ENCODE measurements at places on chromosomes 2 and 18.

- no peak for DNase-seq
Observed at GRCh38 chr2:177161741-177162460, 50.7 kb upstream of the HNRNPA3 start.

GRCh38 chr2:130766037-130766436 is 10.7 kb downstream of the AMER3 start:
- DNase-seq = no peak

DNA sequence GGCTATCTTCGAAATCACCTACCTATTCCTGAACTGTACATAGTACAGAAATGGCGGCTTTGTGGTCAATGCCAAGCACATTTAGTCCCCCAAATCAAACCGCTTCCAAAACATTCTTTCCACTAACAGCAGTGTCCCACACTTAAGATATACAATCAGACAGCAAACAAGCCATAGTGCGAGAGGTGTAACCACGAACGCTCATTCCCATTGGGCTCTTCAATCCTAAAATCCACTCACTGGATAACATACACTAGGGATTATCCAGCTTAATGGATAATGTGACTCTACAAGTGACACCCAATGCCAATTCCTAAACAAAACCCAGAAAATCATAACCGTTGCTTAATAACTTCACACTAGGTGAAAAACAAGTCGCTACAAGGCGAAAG is 2.0 kb downstream of the XPO1 start:
- no peak for DNase-seq

DNA sequence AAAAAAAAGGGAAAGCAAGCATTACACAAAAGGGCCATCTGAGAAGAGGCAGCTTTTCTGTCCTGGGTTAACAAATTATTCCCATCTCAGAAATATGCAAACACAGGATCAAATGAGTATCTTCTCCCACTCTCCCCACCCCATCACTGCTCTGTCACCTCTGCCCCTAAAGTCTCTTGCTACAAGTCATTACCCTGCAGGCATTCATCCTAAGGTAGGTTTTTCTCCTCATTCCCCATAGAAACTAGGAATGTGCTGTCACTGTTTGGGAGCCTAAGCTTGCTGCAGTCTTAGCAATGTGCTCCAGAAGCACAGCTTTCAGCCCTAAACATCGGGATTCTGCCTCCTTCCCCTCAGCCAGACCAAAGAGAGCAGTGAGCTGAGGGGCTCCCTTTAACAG is 3.6 kb downstream of the LRRTM1 start:
- DNase-seq = no peak

- no peak for DNase-seq
Observed at GRCh38 chr2:218393750-218394290, 5.8 kb upstream of the CTDSP1 start.

- DNase-seq = no peak
Observed at GRCh38 chr2:24009367-24009679, 562 bp upstream of the MFSD2B start.

GRCh38 chr2:37415128-37415820 is 70.8 kb downstream of the QPCT start:
- no peak for DNase-seq

- no peak for DNase-seq
Observed at GRCh38 chr2:186912979-186913378, 64.0 kb upstream of the ZSWIM2 start.

GRCh38 chr2:216951171-216951570 is 91.3 kb upstream of the TNP1 start:
- DNase-seq = no peak

- DNase-seq = no peak
Observed at GRCh38 chr2:206993964-206994363, 54.6 kb downstream of the CPO start.

- DNase-seq = no peak
Observed at GRCh38 chr2:176150584-176151441, 537 bp upstream of the HOXD4 start.

- no peak for DNase-seq
Observed at GRCh38 chr2:10750610-10751009, 29.2 kb downstream of the ATP6V1C2 start.

DNA sequence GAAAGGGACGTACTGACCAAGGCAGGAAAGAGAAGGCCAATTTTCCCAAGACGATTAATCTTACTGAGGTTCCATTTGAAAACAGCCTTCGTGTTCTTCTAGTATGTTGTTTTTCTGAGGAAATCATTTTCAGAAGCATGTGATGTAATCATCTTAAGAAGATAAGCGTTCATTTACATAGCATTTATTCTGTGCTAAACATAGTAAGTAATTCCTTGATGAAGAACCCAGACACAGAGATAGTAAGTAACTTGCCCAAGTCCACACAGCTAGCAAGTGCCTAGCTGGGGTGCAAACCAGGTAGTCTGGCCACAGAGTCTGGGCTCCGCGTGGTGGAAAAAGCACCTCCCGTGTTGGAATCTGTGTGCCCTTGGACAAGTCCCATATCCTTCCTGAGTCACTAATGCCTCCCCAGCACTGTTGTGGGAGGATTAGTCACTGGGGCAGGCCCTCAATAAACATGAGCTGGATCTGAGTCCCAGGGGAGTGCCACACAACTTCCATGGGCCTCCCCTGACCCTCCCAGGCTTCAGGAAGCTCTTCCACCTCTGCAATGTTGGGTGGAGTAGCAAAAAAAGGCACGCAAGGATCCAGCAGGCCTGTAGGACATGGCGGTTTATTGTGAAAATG is 26.9 kb upstream of the ASAP2 start:
- DNase-seq = no peak

DNA sequence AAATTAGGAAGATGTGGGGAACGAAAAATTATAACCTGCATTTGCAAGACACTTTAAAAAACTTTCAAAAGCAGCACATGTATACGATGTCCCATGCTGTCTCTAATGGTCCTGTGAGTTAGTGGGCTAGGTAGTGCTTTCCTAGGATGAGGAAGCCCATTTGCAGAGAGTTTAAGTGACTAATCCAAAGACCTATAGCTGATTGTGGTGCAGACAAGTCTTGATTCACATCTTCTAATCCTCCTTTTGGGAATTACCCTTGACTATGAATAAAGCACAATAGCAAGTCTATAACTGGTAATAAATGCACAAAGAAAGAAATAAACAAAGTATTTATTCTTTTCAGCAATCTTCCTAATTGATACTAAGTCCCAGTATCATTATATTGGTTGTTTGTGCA is 234.6 kb upstream of the FANCL start:
- DNase-seq = no peak

DNA sequence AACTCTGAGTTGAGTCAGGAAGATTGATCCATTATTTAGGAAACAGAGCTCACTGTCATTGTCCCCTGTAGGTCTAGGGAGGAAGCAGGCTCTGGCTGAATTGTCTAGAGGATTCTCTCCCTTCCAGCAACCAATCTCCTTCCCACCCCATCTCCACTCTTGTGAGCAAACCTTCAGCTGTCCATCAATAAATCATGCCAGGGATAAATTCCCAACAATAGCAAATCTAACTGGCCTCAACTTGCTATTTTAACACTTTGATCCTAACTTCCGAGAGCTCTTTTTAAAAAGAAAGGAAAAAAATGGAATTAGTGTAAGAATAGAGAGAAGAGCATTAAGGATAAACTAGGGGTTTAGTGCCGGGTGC is 53.5 kb downstream of the ATP8B1 start:
- no peak for DNase-seq

DNA sequence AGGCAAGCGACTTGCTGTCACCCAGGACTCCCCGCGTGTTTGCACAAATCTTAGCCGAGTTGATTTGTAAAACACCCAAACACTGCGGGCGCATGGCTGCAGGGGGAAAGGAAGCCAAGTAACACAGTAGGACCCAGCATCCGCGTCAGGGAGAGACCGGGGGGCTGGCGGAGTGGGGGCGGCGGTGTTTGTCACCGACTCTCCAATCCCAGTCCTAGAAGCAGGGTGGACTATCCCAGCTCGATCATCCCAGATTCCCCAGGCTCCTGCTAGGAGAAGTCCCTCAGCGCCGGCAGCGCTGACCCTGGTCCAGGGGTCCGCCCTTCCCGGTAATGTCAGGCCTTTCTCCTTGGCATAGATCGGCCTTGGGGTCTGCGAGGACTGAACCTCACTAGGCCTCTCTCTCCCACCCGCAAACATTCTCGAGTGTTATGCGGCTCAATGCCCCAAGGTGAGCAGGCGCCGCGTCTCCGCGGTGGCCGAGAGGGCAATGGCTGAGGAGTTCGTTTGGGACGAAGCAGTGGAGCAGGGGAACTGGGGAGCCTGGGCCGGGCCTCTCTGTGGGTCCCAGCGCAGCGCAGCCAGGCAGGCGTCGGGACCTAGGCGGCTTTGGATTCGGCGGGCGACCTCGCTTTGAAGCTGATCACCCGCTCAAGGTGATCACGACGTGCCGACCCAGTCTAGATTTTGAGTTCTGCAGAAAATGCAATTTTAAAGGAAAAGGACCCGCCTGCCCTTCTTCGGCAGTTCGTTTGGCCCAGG is 1.5 kb upstream of the GDF7 start:
- DNase-seq = no peak

- no peak for DNase-seq
Observed at GRCh38 chr2:27914805-27915175, 24.3 kb downstream of the BABAM2 start.

GRCh38 chr2:28544405-28544921 is 48.6 kb downstream of the PLB1 start:
- DNase-seq = no peak

DNA sequence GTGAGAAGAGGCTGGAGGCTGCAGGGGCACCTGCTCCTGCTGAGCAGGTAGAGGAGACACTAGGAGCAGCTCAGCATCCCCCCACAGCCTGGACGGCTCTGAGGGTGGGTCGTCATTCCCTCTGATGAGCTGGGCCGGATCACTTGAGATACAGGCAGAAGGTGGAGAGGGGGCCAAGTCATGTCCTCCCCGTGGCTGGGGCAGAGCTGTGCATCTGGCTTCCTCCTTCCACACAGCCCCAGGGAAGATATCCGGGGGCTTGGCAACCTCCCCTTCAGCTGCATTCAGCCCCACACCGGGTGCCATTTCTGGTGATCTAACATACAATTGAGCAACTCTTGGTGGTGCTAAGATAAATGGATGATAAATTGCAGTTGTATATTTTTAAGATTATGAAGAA is 236.9 kb downstream of the LDLRAD4 start:
- no peak for DNase-seq

GRCh38 chr2:176854062-176854461 is 358.5 kb upstream of the HNRNPA3 start:
- DNase-seq = no peak

DNA sequence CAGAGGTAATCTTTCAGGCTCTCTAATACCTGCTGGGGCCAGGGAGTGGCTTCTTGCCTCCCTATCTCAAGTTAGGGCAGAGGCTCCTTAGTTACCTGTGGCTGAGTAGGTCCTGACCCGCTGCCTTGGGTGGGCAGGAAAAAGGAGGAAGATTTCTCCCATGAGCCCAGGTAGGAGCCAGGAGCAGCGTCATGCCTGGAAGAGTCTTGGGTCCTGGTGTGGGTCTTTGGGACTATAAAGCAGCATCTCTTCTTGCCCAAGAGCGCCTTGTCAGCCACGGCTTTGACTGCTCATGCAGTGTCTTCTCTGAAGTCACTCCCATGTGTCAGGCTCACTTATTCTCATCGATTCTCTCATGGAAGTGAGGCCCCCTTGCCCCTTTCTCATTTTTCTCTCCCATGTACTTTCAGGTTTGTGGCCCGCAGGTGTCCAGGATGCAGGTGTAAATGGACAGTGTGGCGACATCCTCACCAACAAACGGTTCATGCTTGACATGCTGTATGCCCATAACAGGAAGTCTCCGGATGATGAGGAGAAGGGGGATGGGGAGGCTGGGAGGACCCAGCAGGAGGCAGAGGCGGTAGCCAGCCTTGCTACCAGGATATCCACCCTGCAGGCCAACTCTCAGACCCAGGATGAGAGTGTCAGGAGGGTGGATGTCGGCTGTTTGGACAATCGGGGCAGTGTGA is 111.2 kb downstream of the TPGS2 start:
- no peak for DNase-seq

DNA sequence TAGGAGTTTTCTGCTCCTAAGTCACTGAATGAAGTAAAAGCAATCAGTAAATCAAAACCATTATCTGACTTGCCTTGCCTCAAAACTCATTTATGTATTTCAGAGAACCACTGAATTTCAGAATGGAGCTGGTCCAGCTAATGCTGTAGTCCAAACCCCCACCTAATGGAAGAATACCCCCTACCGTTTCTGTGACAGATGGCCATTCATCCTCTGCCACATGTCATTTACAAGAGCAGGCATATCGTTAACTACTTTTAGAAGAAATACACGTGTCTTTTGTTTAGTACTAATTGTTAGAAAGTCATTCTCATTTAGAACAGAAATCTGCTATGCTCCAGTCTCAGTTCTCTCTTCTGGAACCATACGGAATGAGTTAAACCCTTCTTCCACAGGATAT is 12.8 kb upstream of the GALNT5 start:
- no peak for DNase-seq

DNA sequence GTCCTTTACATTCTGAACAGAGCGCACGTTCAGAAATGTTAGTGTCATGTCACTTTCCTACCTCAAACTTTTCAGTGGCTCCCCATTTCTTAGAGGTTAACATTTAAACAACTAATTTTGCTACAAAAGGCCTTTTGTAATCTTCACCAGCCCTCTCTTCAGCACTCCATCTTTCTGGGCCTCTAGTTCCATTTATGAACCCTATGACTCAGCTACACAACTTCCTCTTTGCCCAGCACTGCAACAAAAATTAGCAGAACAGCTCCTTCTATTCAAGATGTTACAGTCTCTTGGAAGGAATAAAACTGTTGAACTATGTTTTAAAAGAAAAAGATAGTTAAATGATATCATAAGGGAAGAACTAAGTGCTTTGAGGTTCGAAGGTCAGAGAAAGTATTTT is 139.9 kb downstream of the VWC2L start:
- no peak for DNase-seq

DNA sequence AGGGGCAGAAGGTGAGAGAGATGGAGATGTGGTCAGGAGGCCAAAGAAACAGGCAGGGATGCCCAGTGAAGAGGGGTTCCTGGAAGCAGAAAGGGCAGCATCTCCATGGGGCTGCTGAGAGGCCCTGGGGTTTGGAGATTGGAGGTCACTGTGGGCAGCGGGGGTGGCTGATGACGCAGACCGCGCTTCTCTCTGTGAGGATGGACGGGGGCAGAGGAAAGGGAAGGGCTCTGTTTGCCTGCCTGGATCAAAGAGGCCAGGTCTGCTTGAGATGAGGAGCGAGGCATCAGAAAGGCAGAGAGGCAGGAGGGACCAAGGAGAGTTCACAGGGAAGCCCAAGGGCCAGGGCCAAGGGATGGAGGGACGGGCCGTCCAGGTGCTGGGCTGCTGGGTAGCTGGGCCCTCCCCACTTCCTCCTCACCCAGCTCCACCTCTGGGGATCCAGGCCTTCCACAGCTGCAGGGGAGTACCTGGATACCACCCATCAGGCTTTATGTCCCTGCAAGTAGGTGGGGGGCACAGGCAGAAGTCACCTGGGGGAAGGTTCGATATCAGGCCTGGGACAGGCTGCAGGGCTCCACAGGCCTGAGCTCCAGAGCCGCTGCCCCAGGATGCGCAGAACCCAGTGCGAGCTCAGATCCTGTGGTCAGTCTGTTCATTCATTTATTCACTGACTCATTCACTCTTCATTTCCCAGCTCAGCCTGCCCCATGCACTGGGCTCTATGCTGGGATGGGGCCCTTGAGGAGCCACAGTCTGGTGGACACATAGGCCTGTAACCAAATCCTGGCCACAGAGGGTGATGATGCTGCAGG is 30.6 kb downstream of the ADRA2B start:
- no peak for DNase-seq

Measured in stimulated activated CD8-positive, alpha-beta memory T cell treated with anti-CD3 and anti-CD28 coated beads, Interleukin-4, amount 100 ng/mL, for 1 hour (primary cell).